ENCODE measurements at places on chromosomes 13 and 19.

- DNase-seq = no peak
These were observed 8.5 kb upstream of the FRY start for GRCh38 chr13:32023096-32023495.

DNA sequence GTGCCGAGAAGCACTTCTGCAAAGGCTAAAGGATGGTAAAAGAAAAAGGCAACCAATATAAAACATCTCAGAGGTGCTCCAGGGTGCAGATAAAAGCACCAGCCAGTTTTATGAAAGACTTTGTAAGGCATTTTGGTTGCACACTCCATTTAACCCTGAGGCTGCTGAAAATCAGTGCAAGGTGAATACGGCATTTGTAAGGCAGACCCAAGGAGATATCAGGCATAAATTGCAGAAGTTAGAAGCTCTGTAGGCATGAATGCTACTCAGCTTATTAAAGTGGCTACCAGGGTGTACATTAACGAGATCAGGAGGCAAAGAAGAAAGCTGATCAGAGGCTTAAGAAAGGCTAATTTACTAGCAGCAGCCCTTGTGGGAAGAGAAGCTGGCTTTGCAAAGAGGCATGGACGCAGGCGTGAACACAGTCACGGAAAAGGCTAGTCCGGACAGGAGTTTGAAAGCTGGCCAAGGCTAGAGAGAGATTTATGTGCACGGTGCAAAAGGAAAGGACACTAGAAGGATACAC lies 99.6 kb downstream of the ZNF429 start:
- DNase-seq = peak; percentile 6

DNA sequence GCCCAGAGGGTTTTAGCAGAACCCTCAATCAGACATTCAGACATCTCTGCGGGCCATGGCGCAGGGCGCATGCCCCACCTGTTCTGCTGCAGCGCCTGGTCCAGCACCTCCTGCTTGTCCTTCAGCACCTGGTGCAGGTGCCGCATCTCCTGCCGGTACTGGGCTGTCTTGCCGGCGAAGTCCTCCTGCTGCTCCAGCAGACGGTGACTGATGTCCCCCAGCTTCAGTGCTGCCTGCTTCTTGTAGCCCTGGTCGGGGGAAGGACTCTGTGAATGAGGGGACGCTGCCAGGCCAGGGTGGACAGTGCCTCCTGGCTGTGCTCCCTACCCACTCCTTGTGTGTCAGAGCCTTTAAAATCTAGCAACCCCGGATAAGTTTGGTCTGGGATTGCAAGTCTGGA lies 12.2 kb upstream of the SLC7A9 start:
- DNase-seq = no peak

GRCh38 chr19:40286971-40287421 lies 1.9 kb upstream of the AKT2 start:
- DNase-seq = peak; percentile 12

DNA sequence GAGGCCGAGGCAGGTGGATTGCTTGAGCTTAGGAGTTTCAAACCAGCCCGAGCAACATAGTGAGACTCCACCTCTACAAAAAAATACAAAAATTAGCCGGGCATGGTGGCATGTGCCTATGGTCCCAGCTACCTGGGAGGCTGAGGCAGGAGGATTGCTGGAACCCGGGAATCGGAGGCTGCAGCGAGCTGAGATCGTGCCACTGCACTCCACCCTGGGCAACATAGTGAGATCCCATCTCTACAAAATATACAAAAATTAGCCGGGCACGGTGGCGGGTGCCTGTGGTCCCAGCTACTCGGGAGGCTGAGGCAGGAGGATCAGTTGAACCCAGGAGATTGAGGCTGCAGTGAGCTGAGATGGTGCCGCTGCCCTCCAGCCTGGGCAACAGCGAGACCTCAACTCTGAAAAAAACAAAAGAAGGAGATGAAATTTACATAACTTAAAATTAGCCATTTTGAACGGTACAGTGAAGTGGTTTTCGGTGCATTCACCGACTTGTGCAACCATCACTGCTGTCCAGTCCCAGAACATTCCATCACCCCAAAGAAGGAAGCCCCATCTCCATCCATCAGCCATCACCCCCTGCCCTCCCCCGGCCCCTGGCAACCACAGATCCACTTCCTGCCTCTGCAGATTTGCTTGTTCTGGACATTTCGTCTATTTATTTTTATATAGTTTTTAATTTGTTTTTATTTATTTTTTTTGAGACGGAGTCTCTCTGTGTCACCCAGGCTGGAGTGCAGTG lies 1.6 kb upstream of the AZU1 start:
- no peak for DNase-seq

DNA sequence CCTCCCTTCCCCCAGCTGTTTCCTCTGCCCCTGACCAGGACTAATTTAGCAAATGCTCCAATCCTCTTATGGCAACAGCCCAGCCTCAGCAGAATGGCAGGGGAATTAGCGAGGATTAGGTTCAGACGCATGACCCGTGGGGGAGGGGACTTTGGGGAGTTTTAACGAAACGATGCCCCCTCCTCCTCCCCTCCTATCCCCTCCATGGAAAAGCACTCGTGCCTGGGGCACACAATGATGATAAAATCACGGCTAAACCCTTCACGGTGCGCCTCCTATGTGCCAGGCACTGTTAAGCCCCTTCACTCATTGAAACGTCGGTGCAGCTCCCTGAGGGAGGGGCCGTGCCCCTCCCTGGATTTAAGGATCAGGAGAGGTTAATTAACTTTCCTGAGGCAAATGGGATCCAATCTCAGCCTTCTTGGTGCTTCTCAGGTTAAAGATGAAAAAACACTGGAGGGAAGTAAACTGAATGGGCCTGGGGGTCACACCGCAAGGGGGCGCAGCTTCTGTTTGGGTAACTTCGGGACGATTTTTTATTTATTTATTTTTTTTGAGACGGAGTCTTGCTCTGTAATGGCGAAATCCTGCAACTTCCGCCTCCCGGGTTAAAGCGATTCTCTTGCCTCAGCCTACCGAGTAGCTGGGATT lies 10.1 kb upstream of the TPRX2 start:
- no peak for DNase-seq

DNA sequence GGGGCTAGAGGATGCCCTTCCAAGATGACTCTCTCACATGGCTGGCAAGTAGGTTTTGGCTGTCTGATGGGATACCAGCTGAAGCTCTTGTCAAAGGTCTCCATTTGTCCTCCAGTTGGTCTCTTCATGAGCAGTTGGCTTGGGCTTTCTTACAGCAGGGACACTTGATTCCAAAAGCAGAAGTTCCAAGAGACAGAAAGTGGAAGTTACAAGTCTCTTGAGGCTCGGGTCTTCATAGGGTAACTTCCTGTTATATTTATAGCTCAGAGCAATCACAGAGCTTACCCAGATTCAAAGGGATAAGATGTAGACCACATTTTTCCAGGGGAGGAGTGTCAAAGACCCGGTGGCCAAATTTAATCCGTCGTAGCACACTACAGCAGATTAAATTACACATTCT lies 440.0 kb downstream of the RFC3 start:
- peak; percentile 17 for DNase-seq

- no peak for DNase-seq
These were observed 7.7 kb downstream of the IRGC start for GRCh38 chr19:43723588-43723987.

- no peak for DNase-seq
These were observed 11.4 kb downstream of the LPAR6 start for GRCh38 chr13:48401480-48401879.

DNA sequence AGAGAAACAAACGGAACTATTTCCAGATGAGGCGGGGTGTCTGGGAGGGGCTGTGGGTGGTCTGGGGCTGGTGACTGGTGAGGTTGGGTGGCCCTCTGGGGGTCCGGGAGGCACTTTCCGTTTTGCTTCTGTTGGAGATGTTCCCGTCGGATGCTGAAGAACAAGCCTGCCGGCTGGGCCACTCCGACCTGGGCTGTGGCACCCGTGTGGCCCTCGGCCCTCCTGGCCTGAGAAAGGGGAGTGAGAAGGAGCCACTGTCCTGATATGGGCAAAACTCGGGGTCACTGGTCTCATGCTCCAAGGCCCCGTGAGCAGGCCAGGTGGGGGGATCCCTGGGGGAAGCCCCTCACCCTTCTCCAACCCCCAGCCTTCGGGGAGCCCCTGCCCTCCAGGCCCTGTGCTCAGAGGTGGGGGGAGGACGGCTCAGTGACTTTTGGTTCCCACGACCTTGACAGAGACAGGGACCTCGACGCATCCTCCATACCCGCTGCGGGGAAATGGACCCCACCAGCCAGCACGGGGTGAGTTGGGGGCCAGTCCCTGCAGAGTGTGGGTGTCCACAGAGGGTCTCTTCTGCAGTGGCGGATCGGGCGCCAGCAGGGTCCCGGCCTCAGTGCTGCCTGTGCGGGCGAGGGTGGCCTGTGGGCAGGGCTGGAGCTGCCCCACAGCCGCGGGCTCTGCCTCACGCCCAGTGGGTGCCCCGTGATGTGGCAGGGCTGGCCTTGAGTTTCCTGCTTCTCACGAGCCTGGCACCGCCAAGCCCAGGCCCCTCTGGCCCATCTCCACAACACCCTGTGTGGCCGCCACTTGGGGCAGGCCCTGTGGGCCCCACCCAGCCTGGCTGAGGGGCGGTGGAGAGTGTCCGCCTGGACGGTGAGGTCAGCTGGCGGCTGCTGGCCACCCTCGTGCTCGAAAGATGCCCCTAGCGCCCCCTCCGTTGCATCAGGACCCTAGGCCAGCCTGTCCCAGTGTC lies 4.4 kb upstream of the TBXA2R start:
- no peak for DNase-seq

- no peak for DNase-seq
These were observed 126.5 kb downstream of the ZNF536 start for GRCh38 chr19:30498707-30499106.

GRCh38 chr13:103862525-103862924 lies 796.3 kb upstream of the SLC10A2 start:
- no peak for DNase-seq

DNA sequence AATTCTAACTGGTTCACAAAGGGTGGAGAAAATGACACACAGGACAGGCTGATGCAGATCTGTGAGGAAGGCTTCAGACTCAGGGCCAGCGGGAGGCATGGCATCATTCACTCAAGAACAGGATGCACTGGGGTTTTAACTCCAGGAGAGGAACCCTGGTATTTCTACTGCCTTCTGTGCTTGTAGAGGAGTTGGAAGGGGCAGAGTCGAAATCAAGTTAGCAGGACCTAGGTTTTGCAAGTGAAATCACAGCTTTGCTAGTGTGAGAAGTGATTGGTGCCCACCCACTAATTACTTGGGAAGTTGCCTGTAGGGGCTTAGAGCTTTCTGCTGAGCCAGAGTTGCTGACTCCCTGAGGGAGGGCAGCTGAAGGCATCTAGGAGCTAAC lies 92.7 kb downstream of the AKAP11 start:
- DNase-seq = no peak

- no peak for DNase-seq
These were observed 581 bp downstream of the RPL18 start for GRCh38 chr19:48618278-48618915.

DNA sequence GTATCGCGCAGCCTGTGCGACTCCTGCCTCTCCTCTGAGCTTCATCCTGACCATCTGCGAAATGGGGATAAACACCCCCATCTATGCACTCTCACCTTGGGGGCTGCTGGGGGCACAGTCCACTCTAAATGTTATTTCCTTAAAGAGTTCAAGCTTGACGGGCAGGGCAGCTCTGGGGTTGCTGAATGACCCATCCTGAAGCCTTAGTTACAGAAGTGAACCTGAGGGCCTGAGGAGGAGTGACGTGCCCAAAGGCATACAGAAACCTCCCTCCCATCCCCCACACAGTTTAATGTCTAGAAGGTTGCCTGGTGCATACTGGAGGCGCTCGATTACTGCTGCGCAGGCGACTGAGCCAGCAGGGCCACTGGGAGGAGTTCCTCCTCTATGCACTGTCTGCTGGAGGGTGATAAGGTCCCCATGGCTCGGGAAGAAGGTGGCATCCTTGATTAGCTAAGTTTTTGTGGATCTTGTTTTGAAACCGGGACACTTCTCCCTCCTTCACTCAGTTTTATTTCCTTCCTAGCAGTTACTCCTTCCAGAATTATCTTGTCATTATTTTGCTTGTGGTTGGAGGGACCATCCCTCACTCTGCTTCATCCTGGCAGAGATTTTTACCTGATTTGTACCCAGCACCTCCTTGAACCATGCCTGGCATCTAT lies 572 bp upstream of the FKBP8 start:
- peak; percentile 38 for DNase-seq

- DNase-seq = no peak
These were observed 6.8 kb upstream of the ZNF324 start for GRCh38 chr19:58460039-58460438.

DNA sequence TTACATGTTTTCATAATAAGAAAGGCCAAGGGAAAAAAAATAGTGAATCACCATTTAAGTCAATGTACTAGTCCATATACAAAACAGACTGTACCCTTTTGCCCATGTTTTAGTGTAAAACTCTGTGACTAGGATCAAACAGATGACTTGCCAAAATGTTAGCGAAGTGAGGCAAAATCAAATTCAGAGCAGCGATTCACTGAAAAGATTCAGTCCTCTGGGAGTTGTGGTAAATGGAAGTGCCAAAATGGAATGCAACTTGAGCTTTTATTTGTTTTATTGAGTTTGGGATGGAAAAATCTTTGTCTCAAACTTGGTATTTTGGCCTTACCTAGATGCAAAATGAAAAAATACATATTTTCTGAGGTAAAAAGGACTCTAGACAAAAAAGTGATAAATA lies 9.1 kb downstream of the CDADC1 start:
- DNase-seq = peak; percentile 56

DNA sequence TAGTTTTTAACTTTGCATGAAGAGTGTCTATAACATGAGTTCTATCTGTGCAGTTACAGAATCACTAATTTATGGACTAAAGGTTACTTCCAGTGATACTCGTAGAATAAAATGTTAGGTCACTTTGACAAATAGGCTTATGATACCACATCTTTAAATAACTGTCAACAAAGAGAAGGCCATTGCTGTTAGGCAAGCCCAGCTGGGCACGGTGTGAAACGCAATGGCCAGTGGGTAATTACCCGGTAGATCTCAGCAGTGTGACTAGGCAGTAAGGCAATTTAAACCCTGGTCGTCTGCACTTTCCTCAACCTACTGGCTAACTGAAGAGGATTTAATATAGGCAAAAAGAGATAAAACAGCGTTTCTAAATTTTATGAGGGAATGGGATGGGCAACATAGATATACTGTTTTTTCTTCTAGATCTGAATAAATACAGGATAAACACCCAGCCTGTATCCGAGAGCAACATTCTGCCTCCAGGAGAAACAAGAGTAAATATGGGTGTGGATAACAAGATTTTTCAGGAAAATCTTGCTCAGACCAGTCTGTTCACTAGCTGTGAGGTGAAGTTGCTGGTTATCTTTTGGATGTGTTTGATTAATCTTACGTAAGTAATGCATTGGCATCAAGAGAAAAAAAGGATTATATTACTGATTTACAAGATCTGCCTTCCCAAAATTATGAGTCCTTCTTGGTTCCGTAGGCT lies 631.3 kb downstream of the EFNB2 start:
- no peak for DNase-seq

All from LHCN-M2 (cell line).